Activated CD8-positive, alpha-beta memory T cell treated with anti-CD3 and anti-CD28 coated beads for 1 hour (primary cell): ENCODE measurements at places on chromosomes 7 and 10.

GRCh38 chr7:150322114-150322832 is 882 bp upstream of the LRRC61 start:
- DNase-seq, result no peak

GRCh38 chr7:150324373-150324961 is 1.1 kb upstream of the ACTR3C start:
- DNase-seq, result no peak

DNA sequence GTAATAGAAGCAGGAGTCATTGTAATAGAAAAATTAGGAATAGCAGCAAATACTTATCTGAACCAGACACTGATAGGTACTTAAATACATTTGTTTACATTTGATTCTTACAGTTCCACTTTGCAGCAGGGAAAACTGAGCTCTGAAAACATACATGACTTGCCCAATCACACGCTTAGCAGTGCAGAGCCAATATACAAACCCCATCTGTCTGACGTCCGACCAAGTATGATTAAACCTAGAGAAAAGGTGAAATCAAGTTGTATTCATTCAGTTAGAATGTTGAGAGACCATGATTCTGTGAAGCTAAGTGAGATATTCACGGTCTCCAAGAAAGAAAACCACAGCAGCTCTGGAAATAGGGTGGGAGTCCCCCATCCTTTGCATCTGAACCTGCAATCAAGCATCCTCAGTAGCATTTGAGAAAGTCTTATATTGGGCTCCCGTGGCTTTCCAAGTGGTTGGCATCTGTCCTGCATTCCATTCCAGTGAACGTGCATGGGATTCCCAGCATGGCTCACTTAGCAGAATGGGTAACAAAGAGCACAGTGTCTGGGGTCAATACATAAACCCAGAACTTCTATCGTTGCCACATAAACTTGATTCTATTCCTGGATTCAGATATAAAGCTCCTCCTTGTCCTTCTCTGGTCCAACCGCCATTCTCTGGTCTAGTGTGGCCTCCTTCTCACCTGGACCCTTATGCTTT is 148.7 kb upstream of the RSU1 start:
- no peak for DNase-seq

- DNase-seq, result no peak
Measured at GRCh38 chr7:1987591-1988532, 244.9 kb downstream of the MAD1L1 start.

DNA sequence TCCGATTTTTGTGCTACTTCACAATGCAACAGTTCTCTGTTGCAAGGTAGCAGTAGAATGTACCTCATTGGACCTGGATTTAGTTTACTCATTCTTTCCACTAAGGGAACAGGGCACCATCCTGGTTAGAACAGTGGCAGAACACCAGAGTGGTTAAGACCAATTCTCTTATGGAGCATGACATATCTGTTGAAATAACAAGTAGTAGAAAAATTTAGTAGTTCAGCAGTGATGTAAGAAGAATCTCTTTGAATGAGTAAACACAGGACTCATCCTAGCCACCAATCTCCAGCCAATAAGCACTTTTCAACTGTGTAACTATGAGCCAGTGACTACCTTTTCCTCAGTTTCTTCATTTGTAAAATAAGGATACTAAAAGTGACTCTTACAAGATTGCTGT is 2.4 kb downstream of the ANKRD22 start:
- DNase-seq, result no peak

- DNase-seq, result no peak
Measured at GRCh38 chr10:65952086-65952485, 973.8 kb upstream of the LRRTM3 start.

- no peak for DNase-seq
Measured at GRCh38 chr7:107948645-107949442, 54.1 kb downstream of the LAMB1 start.

- DNase-seq, result no peak
Measured at GRCh38 chr7:10803720-10804119, 170.0 kb upstream of the PHF14 start.

DNA sequence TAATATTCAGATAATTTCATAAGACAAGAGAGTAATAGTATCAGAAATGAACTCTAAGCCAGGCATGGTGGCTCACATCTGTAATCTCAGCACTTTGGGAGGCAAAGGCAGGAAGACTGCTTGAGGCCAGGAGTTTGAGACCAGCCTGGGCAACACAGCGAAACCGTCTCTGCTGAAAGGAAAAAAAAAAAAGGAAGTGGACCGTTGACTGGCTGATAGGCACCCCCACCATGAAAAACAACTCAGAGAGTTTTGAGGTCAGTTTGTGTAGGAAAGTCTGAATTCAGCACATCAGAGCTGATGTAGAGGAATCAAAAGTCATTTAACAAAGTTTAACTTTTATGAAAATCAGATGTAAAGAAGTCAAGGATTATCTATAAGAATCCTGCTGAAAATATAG is 63.2 kb upstream of the AMPH start:
- no peak for DNase-seq

DNA sequence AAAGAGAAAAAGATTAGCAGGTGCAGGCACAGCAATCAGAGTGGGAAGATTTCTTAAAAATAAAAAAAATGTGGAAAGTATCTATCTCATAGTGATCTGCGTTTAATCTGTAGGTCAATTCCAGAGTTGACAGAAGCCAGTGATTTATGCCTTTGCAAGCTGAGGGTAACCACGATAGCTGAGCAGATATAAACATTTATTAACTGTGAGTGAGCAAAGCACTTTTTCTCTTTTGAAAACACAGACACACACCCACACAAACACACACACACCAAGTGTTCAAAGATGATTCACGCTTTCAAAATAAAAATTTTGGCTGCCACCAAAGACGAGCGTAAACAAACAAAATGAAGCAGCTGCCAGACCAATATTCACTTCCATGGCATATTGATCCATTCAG is 243.2 kb upstream of the SLC26A5 start:
- DNase-seq, result no peak

DNA sequence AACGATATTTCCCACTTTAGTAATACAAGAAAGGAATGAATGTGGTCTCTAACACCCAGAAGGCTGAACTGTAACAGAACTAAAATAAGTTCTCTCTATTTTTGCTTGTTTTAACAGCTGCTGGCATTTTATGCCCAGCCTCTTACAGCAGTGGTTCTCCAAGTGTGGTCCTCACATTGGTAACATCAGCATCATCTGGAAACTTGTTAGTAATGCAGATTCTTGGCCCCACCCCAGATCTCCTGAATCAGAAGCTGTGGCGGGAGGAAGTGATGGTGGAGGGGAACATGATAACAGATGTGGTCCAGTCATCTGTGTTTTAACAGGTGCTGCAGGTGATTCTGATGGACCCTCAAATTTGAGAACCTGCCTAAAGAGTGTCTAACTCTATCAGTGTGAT is 170.1 kb downstream of the TMEM26 start:
- DNase-seq, result no peak

GRCh38 chr7:24724451-24725190 is 32.6 kb downstream of the GSDME start:
- no peak for DNase-seq

- DNase-seq, result no peak
Measured at GRCh38 chr10:24727786-24728185, 4.1 kb upstream of the ARHGAP21 start.

DNA sequence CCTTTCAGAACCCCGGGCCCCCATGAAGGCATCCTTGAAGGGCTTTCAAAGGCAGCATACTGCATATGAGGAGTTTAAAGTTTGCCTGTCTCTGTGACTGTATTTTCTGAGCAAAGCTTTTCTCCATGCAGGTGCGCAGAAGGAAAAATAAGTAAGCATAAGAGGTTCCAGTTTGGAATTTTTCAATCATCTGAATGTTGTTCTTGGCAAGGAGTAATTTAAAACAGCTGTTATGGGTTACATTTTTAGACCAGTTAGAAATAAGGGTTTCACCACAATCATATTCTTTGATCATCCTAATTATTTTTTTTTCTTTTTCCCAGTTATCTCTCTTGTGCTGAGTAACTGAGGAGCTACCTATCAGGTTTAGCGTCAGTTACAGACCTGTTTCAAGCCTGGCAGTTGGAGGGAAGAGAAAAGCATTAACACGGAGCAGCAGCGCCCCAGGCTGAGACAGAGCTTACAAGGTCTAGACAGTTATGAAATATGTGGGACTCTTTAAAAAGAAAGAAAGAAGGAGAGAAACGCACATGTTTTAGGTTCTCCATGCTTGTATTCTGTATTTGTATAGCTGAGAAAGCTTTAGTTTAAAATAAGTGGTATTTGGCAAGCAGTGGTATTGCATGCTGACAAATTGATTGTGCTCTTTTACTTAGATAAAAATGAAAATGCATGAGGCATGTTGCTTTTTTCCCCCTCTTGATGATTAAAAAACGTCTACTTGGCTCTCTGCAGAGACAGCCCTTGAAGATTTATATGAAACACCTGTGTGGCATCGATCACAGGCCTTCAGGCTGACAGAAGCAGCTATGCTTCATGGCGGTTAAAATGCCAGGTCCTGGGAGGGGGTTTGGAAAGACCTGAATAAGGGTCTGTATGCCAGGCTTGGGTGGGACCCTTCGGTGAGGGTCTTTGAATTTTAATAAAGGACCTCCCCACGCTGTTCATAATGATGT is 157.6 kb downstream of the GRK5 start:
- DNase-seq, result no peak

GRCh38 chr10:89591111-89591795 is 53.8 kb downstream of the PANK1 start:
- DNase-seq, result no peak

DNA sequence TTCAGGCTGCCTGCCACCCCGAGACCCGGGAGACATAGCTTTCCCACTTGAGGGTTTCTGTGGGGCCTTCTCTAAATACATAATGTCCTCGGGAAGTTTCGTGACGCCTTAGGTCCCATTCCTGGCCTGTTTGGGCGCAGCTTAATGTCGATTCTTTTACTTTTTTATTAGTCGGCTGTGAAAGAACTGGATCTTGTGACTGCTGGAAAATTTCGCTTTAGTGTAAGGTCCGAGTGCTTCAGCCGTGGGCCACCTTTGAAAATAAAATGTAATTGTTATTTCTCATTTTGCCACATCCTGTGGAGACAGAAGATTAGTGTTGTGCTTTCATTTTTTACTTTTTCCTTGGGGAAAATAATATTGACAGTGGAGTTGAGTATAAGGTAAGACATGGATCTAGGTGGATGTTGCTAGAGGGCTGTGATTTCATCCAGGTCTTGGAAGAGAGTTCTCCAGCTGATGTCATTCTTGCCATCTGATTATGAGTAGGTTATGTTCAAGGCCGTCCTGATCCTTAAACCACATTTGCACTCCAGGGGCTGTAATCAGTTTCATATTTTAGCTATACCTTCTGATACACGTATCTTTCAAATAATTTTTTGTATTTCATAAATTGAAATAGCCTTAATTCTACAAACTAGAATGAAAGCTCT is 830 bp downstream of the RAB18 start:
- DNase-seq, result no peak

DNA sequence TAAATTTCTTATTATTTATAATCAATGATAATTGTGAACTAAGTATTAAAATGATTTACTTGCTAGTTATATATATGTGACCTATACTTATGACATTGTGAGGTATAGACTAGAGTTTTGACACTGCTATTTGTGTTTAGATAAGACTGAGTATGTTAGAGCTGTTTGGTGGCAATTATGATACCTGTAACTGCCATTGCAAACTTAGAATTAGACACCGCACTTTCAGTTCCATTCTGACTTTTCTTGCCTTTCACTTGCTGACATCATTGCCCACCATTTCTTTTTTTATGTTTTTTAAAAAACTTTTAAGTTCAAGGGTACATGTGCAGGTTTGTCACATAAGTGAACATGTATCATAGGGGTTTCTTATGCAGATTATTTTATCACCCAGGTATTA is 214.5 kb downstream of the MBL2 start:
- DNase-seq, result no peak
